Hepatocyte (in vitro differentiated cells): ENCODE measurements at places on chromosomes 12 and 14. TPM values are rescaled to one million over a fixed set of nuclear protein-coding genes. Genes with fewer than 3 reads are reported as not detected.

The SSPN gene
- total RNA-seq = 4.1 and 12.5 TPM in 2 replicates

The RNASE9 gene
- not detected in 2 replicates for total RNA-seq

The PLEKHG7 gene
- total RNA-seq = 0.16 and 0.17 TPM in 2 replicates

The RNASE4 gene
- 76.8 and 96.2 TPM in 2 replicates for total RNA-seq

The TGM1 gene
- total RNA-seq = 0.33 and 0.56 TPM in 2 replicates

The RTL1 gene
- total RNA-seq = 1.5 and 2.6 TPM in 2 replicates

The ARMH4 gene
- total RNA-seq = 6.6 and 9.2 TPM in 2 replicates

The SRGAP1 gene
- 10.8 and 18.9 TPM in 2 replicates for total RNA-seq

The SLC17A8 gene
- 0.10 and 0.40 TPM in 2 replicates for total RNA-seq

The LRIG3 gene
- total RNA-seq = 63.9 and 71.5 TPM in 2 replicates

The OASL gene
- 0.27 and 0.52 TPM in 2 replicates for total RNA-seq

The JKAMP gene
- 83.8 and 94.9 TPM in 2 replicates for total RNA-seq
